Stimulated activated naive CD8-positive, alpha-beta T cell treated with anti-CD3 and anti-CD28 coated beads, Interleukin-15, Interleukin-2, amounts not matched to agents 100 U/mL and 50 U/mL, for 24 hours (primary cell): ENCODE measurements at places on chromosomes 4 and X.

DNA sequence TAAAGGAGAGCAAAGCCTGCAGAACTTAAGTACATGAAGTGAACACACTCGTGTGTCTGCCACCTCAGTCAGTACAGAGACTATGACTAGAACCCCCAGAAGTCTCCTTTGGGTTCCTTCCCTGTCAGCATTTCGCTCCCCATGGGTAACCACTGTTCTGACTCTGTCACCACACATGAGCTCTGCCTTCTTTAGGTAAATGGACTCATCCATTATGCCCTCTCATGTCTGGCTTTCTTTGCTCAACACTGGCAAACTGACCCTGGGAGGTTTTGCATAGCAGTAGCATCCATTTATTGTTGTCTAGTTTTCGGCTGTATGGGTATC is 38.5 kb downstream of the TBC1D14 start:
- DNase-seq, result no peak

- DNase-seq, result no peak
Observed at GRCh38 chr4:43682551-43682950, 766.1 kb downstream of the KCTD8 start.

GRCh38 chrX:9442056-9442455 is 22.8 kb upstream of the TBL1X start:
- no peak for DNase-seq

GRCh38 chr4:59057804-59058203 is 1947.6 kb upstream of the IGFBP7 start:
- no peak for DNase-seq

DNA sequence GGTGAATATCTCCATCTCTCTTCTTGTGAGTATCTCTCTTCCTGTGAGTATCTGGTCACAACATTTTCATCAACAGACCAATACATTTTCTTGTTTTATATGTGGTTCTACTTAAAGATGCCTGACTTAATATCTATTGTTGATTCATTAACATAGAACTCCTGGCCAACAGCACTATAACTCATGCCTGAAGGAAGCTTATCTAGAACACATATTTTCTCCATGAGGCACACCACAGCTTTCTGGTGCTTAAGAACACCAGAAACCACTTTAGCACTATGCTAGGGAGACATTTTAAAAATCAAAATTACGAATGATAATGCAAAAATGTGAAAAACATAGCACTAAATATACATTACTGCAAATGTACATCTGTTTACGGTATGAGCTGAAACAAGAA is 190.4 kb downstream of the GABRB1 start:
- no peak for DNase-seq

DNA sequence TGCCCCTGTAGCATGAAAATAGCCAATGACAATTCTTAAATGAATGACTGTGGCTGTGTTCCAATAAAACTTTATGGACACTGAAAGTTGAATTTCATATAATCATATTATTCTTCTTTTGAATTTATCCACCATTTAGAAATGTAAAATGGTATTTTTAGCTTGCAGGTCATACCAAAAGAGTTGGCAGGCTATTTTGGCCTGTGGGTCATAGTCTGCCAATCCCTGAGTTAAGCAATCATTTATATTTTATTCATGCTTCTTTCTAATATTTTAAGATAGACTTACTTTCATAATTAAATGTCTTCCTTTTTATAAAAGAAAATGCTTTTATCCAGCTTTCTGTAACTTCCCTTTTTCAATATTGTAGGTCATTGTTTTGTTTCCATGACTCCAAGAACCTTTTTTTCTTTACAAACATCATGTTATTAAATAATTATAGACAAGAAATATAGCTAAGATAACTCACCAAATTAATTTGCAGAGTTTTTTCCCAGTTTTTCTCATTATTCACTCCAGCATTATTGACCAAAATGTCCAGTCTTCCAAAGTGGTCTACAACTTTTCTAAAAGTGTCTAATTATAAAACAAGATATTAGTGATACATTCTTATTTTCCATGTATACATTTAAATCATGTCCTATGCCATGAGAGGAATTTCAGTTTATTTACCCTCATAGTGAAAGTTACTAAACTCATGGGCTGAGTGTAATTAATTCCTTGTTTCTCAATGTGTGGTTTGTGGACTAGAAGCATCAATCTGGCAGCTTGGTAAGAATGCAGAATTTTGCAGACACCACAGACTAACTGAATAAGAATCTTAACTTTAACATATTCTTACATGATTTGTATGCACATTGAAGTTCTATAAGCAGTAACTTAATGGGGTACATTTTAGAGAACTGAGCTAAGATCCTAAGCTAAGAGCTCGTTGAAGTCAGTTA is 4.5 kb downstream of the HPGD start:
- DNase-seq, result no peak

GRCh38 chr4:25926462-25926861 is 12.4 kb downstream of the SMIM20 start:
- DNase-seq, result no peak

DNA sequence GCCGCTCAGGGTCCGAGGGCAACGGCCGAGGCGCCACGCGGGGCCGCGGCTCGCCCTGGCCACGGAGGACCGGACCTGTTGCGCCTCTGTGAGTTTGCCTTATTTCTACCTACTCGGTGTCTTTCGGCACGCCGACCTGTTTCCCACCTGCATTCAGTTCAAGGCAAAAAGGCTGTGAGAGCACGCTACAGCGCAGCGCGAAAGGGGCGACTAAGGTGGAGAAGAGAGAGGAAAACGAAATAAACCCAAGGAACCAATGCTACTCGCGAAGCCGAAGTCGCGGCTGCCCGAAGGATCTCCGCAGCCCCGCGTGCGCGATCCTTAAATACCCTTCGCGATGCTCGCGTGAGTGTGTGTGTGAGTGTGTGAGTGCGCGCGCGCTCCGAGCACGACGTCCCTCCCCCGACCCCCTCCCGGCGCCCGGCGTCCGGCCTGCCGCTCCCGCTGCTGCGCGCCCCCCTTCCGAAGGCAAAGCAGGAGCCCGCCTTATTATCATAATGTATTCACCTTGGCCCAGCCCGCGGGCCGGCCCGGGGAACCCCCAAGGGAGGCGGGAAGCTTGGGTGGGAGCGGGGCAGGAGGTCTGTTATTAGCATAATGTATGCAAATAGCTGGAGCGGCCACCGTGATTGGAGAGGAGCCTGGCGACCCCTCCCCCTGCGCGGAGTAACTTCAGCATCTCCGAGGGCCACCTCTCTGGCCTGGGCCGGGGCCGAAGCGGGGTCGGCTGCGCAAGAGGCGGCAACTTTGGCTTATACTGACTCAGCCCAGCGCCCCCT is at the start of gene COL25A1:
Gene COL25A1, minus strand, starts transcription at position 298 of the 779 bp plus-strand sequence.
- peak; percentile 60 for DNase-seq

- no peak for DNase-seq
Observed at GRCh38 chrX:46727441-46727840, 31.5 kb downstream of the SLC9A7 start.

DNA sequence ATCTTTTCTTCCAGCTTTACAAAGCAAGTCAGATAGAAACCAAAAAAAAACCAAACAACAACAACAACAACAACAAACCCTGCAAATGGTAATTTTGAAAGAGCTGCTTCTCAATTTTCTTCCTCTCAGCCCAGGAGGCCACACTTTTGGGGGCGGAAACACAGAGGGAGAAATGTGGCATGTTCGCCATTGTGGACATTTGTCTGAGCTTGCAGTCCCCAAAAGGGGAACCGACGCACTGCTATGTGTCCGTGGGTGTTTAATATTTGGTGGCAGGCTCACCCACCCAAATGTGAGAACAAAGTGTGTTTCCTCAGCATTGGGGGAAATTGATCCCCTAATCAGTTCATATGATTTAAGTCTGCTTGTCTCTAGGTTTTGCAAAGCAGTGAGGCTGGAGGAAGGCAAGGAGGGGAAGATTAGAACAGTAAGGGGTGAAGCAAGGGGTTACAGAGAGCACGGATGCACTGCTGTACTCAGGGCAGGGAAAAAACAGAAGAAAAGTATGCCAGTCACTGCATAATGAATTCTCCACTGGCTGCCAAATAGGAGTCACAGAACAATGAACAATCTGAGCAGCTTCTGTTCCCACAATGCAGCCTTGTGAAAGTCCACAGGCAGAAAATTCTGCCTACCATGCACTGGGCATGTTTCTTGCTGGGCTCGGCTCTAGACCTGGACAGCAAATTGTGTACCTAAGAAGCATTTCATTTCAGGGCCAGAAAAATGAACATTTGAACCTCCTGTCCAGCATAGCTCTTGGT is 74.7 kb upstream of the GPM6B start:
- DNase-seq, result no peak

- DNase-seq, result no peak
Observed at GRCh38 chr4:99755223-99755944, 61.2 kb upstream of the DAPP1 start.

DNA sequence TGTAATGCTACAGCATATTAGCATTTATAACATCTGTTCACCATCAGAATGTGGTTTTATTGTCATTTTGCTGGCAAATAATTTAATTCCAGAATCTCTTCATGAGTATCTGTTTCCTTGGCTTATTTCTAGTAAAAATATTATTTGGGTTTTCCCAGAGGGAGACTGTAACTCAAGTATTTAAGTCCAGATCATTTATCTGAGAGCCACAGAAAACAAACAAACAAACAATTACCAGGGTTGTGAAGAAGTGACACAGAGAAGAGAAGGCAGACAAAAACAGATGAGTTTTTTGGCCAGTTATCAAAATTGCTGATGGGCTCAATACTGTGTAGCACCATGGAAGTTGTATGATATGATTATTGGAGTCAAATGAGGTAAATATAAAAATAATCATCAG is 515.1 kb downstream of the TECRL start:
- DNase-seq, result no peak

DNA sequence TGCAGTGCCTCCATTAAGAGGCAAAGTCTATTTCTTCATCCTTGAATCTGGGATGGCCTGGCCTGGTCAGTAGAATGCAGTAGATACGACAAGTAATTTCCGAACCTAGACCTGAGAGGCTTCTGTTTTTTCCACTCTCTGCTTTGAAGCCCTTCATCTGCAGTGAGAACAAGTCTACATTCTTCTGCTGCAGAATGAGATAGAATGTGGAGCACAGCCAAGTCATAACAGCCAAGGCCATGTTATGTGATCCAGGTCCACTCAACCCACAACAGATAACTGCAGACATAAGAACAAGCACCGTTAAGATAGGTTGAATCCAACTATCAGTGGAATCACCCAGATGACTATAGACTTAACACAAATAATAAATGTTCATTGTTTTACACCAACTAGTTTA is 1297.7 kb downstream of the C4orf33 start:
- no peak for DNase-seq

- no peak for DNase-seq
Observed at GRCh38 chrX:136055651-136056221, 70.5 kb downstream of the SLC9A6 start.
